CD4-positive, alpha-beta T cell treated with Interleukin-17A for 4 hours (primary cell): ENCODE measurements at places on chromosomes 5 and 9.

DNA sequence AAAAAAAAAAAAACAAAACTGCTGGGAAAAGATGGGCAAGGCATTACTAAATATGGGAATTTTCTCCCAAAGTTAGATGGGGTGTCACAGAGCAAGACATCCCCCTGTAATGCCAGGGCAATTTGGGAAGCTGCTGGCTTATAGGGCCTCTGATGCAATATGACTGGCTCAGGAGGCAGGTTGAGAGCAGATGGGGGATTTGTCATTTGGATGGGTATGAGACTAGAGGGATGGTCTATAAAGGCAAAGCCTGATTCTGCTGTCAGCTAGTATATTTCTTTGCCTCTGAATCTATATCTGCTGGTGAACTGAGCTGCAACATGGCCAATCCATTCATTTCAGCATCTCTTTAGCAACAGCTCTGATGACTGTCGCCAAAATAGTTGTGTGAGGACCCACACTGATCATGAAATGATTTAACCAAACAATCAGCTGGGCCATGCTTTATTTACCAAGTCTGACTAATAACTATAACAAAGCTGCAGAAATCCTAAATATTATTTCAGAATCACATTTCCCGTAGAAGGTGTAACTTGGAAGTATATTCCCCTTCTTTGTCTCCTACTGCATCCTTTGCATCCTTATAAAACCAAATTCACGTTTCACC is 455.1 kb upstream of the ZNF608 start:
- DNase-seq = no peak

- DNase-seq = no peak
Measured at GRCh38 chr5:14922456-14922855, 50.9 kb upstream of the ANKH start.

DNA sequence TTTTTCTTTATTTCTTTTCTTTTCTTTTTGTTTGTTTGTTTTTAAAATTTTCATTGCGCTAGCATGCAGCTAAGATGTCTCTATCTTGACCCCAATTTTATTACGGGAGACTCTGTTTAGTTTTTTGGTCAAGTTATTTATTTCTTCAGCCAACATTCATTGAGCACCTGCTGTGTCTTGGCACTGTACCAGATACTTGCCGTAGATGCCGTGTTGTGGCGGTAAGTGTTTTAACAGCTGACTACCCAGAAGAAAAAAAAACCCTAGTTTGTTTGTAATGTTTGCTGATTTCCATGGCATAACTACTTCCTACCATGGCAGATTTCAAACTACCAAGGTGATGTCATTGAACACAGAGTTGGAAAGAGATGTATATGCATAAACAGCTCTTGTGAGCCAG is 65.0 kb downstream of the UGCG start:
- no peak for DNase-seq

GRCh38 chr5:124420952-124421351 is 325.5 kb downstream of the ZNF608 start:
- no peak for DNase-seq

GRCh38 chr9:88653911-88654310 is 118.9 kb downstream of the NXNL2 start:
- no peak for DNase-seq

DNA sequence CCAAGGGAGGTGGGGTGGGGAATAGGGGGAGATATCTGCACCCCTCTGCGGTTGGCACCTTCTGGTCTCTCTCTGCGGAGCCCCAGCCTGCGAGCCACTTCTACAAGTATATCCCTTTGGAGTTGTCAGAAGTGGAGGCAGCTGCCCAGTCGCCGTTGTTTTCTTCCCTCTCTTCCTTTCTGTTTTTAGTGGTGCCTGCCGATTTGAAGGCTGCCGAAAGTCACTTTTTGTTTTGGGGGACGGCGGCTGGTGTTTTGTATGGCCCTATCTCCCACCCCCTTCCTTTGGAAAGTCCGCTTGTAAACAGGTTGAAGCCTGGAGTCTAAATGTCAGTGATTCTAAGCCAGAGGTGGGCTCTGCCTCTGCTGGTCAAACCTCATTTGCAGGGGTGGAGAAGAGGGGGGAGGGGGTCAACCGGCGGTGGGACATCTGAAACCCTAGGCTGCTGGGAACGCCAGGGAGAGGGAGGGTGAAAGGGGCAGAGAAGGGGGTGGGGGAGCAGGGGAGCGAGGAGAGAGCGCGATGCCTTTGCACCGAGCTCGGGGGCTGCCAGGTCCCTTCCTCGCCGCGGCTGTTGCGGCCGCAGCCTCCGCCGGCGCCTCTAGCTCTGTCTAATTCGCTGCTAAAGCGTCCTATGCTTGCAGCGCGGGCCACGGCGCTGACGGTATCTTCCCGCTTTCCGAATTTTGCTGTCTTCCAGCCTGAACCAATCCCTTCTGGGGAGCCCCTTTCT is at the start of gene FGF10:
Gene FGF10 (minus strand): TSS at position 331 of the 733 bp plus-strand sequence. CDS start 738 bp downstream, outside the sequence.
- DNase-seq = no peak

- no peak for DNase-seq
Measured at GRCh38 chr9:77876091-77876490, 155.5 kb downstream of the GNAQ start.

GRCh38 chr9:113950195-113951031 is 74.3 kb downstream of the ZNF618 start:
- DNase-seq = no peak

- DNase-seq = no peak
Measured at GRCh38 chr5:37724395-37725125, 115.3 kb downstream of the GDNF start.

GRCh38 chr5:116575326-116576052 is 866 bp upstream of the SEMA6A start:
- DNase-seq = no peak

DNA sequence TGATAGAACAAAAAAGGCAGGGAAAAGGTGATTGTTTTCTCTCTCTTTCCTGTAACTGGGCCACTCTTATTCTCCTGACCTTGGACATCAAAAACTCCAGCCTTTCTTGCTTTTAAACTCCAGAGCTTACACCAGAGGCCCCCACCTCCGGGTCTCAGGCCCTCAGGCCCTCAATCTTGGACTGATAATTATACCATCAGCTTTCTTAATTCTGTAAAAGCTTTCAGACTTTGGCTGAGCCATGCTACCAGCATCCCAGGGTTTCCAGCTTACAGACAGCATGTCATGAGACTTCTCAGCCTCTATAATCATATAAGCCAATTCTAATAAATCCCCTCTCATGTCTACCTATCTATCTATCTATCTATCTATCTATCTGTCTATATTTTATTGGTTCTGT is 137.7 kb downstream of the SNX18 start:
- DNase-seq = no peak

GRCh38 chr9:133687856-133688761 is 50.0 kb downstream of the SARDH start:
- no peak for DNase-seq

- DNase-seq = no peak
Measured at GRCh38 chr9:99352826-99353225, 130.7 kb downstream of the SEC61B start.

GRCh38 chr5:108196276-108196675 is 185.6 kb downstream of the FBXL17 start:
- DNase-seq = no peak

GRCh38 chr9:135613946-135614805 is 25.2 kb downstream of the GLT6D1 start:
- no peak for DNase-seq

GRCh38 chr5:172953776-172954675 is 5.2 kb upstream of the RPL26L1 start:
- DNase-seq = no peak

GRCh38 chr9:18075253-18075952 is 398.6 kb upstream of the ADAMTSL1 start:
- no peak for DNase-seq
